ENCODE measurements at places on chromosomes 7 and 10.

- DNase-seq: no peak
Measured at GRCh38 chr7:17181482-17181881, 117.0 kb upstream of the AHR start.

- DNase-seq: no peak
Measured at GRCh38 chr7:39085189-39085588, 107.5 kb downstream of the POU6F2 start.

GRCh38 chr7:155469311-155470185, 11.6 kb downstream of the EN2 start:
- no peak for DNase-seq

DNA sequence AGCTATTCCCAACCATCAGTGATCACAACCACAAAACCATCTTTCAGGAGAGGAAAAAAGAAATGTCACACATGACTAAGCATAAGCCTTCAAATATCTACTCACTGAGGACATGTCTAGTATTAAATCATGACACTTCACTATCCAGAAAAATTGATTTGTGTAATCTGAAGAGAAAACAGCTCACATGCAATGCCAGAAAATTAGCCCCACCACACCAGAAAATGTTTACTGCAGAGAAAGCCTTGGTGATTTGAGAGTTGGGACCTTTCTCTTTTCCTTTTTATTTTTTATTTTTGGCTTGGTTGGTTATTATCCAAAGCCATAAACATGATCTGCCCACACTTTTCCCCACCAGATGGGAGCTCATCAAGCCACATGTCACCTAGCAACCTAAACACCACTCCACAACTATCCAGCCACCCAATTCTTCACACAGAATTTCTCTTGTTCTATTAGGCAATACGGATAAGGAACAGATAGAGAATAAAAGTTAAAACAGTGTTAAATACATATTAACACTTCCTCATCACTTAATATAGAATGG, 3.1 kb downstream of the PARD3 start:
- no peak for DNase-seq

- DNase-seq: no peak
Measured at GRCh38 chr10:73881221-73881919, 7.0 kb upstream of the CAMK2G start.

DNA sequence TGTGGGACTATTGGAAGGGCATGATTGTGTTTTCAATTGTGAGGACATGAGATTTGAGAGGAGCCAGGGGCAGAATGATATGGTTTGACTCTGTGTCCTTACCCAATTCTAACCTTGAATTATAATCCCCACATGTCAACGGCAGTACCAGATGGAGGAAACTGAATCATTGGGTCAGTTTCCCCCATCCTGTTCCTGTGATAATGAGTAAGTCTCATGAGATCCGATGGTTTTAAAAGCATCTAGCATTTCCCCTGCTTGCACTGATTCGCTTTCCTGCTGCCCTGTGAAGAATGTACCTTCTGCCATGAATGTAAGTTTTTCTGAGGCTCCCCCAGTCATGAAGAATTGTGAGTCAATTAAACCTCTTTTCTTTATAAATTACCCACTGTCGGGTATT, 1367.1 kb downstream of the XPNPEP1 start:
- no peak for DNase-seq

GRCh38 chr10:111703986-111704385, 479.6 kb downstream of the GPAM start:
- peak; percentile 33 for DNase-seq

DNA sequence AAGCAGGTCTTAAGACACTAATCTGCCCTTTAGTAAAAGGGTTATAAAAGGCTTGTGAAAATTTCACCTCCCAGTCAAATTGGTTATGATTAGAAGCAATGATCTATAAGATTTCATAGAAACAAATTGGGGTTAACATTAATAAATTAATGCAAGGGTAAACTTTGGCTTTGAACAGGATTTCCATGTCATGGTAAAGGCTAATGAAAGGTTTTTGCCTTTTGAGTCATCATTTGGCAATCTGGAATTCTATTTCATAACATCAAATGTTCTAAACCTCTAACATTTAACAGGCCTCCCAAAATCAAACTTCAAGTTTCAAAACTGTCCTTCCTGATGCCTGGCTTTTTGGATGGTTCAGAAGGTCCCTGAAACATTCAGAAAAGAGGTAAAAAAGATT, 62.4 kb downstream of the COA1 start:
- no peak for DNase-seq

DNA sequence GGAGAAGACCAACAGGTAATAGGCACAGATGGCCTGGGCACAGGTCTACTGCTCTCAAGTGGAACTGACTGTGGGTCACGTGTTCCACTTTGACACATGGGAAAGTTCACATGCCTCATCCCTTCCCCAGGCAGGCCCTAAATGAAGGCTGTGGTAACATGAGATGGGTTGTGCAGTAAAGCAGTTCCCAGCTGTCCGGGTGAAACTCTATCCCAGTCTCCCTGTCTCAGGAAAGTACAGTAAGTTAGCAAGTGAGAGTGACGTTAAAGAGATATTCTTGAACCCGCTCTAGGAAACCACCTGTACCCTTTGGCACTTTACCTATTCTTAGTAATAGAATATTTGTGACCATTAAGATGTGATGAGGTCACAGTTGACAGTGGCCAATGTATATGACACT, 343.7 kb upstream of the AOAH start:
- DNase-seq: peak; percentile 74

GRCh38 chr7:21029006-21029405, 242.3 kb upstream of the SP8 start:
- no peak for DNase-seq

DNA sequence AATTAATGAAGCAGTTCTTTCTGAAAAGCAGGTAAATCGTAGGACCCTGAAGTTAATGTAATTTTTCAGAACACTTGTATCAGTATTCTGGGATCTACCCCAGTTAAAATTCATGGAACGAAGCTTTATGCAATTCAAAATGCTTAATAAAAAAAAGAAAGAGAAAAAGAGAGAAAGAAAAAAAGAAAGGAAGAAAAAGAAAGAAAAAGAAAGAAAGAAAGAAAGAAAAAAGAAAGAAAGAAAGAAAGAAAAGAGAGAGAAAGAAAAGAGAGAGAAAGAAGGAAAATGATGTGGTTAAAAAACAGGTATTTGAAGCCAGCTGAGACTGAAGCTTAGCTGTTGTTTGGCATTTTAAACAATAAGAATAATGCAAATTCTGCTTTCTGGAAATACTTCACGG, 427.4 kb upstream of the AKR1E2 start:
- DNase-seq: no peak

- DNase-seq: no peak
Measured at GRCh38 chr10:49123981-49124950, 8.9 kb upstream of the VSTM4 start.

DNA sequence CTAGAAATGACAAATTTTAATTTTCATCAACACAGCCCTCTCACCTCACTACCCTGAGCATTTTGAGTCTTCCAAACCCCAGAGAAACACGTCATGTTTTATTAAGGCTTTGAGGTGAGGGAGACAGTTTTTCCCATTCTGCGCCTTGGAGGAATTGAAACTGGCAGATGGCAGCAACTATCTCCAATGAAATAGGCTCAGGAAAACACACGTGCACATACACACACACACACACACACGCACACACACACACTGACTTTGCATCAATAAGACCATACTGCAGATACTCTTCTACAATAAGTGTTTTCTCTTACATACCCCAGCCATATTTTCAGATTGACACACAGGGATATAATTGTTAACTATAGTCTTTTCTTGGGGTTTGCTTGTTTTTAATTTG, 3.2 kb upstream of the SFTPA2 start:
- DNase-seq: no peak

DNA sequence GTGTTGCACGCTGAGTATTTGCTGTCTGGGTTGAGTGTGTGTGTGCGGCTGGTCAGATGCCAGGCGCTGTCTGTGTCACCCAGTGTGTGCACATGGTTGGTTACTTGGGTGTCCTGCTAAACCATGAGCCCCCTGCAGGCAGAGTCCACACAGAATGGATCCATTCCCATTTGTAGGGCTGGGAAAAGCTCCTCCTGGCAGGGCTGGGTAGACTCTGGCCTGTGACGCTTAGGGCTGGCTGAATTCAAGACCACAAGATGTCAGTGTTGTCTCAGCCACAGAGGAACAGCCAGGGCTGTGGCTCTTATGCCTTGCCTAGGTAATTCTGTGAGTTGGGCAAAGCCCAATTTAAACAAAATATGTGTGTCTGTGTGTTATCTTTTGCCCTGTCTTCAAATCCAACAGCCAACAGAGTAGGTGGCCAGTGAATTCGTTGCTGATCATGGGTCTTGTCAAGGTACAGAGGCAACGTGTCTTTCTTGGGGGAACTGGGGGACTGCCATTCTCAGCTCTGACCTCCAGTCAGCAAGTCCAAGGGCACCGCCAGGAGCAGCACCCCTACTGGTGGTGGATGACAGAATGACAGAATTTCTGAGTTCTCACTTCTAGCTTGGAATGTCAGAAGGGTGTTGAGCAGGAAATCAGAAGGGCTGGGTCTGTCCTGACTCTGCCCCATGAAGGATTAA, 285.1 kb downstream of the CCSER2 start:
- peak; percentile 48 for DNase-seq

DNA sequence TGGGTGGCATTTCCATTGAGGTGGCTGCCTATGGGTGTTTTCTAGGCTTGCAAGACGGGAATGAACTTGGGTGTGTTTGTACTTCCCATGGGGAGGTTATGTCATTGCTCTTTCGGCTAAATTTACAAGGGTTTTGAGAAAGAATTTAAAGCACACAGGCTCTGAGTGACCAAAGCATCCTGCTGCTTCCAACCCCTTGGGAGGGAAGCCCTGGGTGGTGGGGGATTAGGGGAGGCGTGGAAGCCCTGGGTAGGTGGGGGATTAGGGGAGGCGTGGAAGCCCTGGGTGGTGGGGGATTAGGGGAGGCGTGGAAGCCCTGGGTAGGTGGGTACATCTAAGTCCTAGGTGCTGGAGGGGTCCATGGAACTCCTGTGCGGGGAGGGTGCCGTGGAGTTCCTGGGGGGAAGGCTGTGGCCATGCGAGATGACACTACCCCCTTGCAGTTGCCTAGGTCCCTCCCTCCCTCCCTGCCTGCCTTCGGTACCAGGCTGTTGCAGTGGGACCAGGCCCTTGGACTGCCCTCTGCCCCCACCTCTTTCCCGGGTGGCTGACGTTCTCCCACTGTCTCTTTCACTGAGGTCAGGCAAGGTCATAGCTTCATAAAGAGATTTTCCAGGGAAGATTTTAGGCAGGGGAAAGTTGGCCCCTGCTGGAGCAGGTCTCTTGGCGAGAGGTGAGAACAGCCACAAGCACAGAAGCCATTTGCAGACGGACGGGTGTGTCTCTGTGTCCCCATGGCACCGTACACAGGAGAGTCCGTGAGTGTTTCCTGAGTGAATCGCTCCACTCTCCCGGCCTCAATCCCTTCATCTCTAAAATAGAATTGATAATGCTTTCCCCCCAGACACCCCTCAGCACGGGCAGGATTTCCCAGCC, 19.5 kb downstream of the PRF1 start:
- no peak for DNase-seq

DNA sequence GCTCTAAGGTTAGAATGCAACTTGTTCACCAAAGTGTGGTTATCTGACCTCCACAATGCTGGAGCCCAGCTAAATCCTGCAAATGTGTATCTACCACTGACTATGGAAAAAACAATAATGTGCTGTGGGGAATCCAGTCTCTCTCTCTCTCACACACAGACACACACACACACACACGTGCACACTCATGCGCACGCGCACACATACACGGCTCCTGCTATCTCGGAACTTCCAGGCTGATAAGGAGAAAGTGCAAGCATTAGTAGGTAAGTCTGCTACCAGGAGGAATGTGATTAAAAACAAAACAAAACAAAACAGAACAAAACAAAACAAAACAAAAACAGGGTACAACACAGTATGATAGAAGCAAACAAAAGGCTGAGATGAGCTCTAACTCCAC, 205.2 kb downstream of the FRMD4A start:
- DNase-seq: no peak

GRCh38 chr10:18306031-18306430, 165.8 kb downstream of the CACNB2 start:
- DNase-seq: no peak

DNA sequence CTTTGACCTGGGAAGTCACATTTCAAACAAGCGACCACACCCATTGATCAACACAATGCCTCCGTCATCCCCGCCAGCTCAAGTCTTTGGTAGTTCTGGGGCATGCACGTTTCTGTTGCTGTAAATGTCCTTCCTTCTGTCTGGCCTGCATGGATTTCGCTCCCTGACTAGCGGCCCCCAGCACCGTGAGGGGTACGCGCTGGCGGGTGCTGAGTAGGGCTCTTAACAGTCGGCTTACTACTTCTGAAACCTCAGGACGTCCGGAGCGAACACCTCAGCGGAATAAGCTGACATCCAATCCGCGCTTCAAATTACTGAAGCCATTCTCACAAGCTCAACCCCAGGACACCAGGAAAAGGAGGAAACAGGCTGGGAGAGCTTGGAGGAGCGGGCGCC, 505 bp downstream of the NUDCD3 start:
- no peak for DNase-seq

- no peak for DNase-seq
Measured at GRCh38 chr10:45152726-45153125, 152.0 kb downstream of the ZNF22 start.

- DNase-seq: no peak
Measured at GRCh38 chr7:108016841-108017775, 14.1 kb upstream of the LAMB1 start.

DNA sequence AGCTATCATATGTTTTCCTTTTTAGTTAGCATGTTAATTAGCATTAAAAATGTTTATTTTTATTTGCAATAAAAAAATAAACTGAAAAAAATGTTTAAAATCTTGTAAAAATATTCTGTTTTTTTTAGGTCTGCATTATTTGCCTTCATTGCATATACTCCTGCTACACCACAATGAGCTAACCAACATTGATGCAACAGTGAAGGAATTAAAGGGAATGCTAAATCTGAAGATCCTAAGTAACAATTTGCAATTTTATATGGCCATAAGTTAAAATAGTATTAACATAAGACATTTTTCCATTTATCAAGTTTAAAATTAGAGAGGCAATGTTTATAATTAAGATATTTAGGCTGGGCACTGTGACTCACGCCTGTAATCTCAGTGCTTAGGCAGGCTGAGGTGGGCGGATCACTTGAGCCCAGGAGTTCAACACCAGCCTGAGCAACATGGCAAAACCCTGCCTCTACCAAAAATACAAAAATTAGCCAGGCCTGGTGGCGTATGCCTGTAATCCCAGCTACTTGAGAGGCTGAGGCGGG, 32.2 kb downstream of the LRRC72 start:
- no peak for DNase-seq

GRCh38 chr7:40584667-40585433, 450.0 kb downstream of the SUGCT start:
- no peak for DNase-seq

GRCh38 chr10:78337646-78338391, 304.2 kb downstream of the RPS24 start:
- DNase-seq: no peak

DNA sequence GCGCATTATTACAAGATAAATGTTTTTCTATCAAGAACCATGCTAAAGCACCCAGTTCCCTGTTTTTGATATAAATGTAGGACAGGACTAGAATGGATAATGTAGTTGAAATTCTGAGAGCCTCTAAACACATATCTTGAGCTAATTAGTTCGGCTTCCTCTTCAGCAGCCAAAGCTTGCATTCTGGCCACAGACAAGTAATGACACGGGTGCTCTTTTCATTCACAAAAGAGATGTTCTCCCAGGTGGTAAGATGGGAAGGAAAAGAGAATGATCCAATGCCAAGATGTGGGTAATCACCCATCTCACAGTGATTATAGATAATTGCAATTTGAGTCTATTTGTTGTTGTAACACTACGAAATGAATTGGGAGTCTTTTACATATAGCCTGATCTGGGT, 246.5 kb downstream of the KIAA1217 start:
- no peak for DNase-seq

- no peak for DNase-seq
Measured at GRCh38 chr10:8233832-8234259, 179.4 kb downstream of the GATA3 start.

GRCh38 chr7:56157238-56157790, 41.1 kb upstream of the NUPR2 start:
- DNase-seq: no peak

All from muscle of back (tissue), 13 donors.